Fibroblast of skin of scalp (primary cell): ENCODE measurements at places on chromosomes 5 and 9.

GRCh38 chr9:90102292-90102901 is 497.6 kb downstream of the GADD45G start:
- peak; percentile 83 for DNase-seq

GRCh38 chr5:82885627-82886389 is 191.4 kb downstream of the TMEM167A start:
- peak; percentile 78 for DNase-seq

GRCh38 chr5:91052977-91053740 is 330.0 kb downstream of the ARRDC3 start:
- DNase-seq, result no peak

GRCh38 chr9:94222870-94223269 is 36.2 kb upstream of the ZNF169 start:
- no peak for DNase-seq

DNA sequence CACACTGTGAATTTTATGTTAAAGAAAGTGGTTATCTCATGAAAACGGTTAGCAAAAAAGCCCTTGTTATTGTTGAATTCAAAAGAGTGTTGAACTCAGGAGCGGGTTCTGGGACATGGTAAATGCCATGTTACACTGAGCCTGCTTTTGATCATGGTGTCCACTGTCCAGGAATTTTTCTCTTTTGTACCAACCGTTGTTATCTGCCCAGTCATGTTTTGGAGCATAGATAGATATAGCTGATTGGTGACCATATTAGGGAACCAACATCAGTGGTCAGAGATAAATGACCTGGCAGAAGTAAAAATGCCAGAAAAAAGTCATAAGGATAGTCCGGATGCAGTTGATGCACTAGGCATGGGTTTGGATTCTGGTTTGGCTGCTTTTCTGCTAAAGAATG is 29.3 kb downstream of the DOCK2 start:
- no peak for DNase-seq

- peak; percentile 92 for DNase-seq
These were observed 2.5 kb upstream of the ZNF367 start for GRCh38 chr9:96420468-96421219.

GRCh38 chr9:127444283-127444920 is 6.8 kb downstream of the RPL12 start:
- no peak for DNase-seq

DNA sequence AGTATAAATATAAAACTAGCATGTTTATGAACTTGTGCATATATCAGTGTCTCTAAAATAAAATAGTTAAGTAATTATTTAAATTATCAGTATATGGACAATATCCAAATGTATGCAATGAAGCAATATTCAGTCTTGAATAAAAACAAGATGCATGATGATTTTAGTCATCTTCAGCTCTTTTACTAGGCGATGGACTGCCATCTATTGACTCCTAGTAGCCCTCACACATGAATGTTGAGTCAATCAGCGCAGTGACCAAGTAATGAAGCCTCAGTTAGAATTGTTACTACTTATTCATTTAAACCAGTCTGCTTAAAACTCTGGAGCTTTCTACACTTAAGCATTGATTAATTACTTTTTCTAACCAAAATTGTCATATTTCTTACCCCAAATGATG is 92.9 kb upstream of the GRHPR start:
- peak; percentile 59 for DNase-seq

DNA sequence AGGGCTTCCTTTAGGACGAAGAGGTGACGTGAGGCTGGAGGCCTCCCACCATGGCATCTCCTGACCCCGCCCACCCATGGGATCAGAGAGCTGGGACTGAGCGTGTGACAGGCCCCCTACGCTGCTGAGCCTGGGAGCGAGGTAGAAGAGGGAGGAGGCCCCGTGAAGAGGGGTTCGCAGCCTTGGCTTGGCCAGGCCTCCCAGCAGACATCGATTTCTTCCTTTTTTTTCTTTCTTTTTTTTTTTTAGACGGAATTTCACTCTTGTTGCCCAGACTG is 39.5 kb downstream of the PTGES start:
- DNase-seq, result no peak

DNA sequence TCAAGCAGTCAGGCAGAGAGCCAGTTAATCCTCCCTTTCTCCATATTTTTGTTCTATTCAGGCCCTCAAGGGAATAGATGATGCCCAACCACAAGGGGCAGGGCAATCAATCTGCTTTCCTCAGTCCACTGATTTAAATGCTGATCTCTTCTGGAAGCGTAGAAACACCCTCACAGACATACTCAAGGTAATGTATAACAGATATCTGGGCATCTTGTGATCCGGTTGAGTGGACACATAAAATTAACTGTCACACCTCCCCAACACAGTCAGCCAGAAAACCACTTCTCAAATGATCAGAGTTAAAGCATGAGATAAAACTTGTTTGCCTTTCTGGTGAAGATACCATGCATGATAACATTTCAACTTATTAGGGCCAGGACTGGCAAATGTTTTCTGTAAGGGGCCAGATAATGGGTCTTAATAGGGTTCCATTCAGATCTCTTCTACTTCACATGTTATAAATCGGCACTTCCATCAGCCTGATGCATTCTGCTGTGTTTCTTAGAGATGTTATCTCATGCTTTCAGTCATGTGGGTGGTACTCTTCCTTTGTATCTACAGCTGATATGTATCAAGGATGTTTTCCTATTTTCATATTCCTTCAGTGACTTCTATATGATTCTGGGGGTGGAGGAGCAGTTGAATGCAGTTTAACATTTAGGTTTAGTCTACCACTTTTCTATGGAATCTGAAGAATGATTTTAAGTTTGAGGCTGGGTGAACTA is 58.9 kb upstream of the CNTLN start:
- peak; percentile 7 for DNase-seq

DNA sequence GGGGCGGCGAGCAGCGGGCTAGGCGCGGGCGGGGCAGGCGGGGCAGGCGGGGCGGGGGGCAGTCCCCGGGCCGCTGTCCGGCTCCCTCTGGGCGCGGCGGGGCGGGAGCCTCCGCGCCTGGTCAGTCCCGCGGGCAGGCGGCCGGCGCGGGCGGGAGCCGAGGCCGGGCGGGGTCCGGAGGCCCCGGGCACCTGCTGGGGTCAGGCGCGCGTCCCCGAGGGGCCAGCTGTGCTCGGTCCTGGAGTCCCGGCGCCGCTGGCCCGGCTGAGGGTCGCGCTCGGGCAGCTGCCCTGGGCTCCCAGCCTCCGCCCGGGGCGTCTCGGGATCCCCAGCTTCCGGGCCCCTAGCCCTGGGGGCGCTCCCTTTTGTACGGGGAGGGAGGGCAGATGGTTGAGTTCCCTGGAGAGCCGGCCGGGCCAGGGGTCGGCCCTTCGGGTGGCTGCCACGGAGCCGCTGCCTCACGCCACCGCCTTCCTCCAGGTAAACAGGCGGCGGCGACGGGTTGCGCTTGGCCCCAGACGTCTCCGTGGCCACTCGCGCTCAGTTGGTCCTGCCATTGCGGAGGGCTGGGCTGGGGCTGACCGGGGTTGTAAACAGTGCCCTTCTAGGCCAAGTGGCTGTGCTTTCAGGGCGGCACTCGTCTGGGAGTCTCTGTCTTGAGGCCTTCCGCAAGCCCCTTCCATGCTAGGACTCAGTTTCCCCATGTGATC is 473 bp downstream of the ZBTB34 start:
- no peak for DNase-seq

DNA sequence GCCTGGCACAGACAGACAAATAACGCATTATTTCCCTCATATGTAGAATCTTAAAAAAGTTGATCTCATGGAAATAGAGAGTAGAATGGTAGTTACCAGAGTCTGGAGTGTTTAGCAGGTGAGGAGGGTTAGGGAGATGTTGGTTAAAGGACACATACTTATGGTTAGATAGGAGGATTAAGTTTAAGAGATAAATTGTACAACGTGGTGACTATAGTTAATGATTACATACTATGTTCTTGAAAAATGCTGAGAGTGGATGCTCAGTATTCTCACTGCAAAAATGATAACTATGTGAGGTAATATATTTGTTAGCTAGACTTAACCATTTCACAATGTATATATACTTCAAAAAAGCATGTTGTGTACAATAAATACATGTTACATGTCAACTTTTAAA is 38.0 kb downstream of the CERT1 start:
- DNase-seq, result no peak
